ENCODE measurements at places on chromosomes 13 and 19.

DNA sequence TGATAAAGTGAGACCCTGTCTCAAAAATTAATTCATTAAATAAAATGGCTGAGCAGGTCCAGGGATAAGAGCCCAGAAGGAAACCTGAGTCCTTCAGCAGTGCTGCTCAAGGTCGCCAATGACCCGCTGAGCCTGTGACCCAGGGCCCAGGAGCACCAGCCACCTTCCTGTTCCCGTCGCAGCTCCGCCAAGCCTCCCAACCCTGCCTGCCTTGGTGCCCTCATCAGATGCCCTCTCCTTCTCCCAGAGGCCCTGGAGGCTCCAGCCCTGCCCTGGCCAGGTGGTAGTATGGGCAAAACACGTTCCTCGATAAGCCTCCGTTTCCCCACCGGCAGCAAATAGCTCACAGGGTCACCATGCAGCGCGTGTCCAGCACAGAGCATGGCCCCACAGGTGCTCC lies 2.6 kb downstream of the REXO1 start:
- DNase-seq = no peak

DNA sequence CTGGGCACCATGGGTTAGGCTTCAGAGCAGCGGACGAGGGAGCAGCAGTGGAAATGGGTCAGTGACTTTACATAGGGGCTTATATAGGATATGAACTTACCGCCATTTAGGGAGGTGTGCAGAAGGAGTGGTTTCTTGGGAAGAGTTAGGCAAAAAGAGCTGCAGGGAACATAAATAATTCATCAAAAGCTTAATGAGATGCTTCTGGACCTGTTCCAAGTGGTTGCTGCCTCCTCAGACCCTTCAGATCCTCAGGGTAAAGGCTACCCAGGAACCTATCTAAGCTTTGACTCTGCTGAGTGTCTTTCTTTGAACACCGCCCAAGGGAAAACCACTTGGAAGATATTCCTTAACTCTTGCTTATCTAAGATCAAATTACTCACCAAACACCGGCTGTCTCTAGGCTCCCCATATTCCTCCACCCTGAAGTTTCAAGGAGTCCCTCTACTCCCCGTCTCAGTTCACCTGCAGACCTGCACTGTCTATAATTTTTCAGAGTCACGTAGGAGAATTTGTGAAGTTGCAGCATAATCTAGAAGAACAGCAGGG lies at the start of gene IGFL4:
IGFL4 (minus strand) TSS at position 51 of the 549 bp plus-strand sequence; CDS start at position 11, 40 bp downstream.
- DNase-seq = no peak

- no peak for DNase-seq
Observed at GRCh38 chr19:42942187-42942789, 5.3 kb upstream of the PSG7 start.

DNA sequence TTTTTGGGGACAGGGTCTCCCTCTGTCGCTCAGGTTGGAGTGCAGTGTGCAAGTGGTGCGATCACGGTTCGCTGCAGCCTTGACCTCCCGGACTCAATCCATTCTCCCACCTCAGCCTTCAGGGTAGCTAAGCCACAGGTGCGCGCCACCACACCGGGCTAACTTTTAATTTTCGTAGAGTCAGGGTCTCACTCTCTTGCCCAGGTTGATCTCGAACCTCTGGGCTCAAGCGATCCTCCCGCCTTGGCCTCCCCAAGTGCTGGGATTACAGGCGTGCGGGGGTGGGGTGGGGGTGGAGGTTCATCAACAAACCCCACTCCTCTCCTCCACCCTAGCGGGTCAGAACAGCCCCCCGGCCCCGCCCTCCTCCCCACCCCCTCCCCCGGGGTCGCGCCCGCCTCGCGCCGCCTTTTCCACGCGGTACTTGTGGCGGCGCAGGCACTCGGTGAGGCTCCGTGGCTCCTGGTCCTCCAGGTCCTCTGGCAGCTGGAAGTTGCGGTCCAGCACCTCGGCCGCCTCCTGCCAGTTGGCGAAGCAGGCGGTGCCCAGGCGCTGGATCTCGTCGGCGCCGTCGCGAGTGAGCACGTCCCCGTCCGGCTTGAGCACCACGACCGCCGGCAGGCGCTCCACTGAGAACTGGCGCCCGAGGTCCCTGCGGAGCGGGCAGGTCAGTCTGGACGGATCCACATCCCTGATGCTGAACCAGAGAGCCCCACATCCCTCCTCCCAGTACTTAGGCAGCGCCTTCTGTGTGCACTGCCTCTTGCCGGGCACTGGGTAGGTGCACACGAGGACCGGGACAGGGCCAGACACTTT lies 5.2 kb downstream of the NXNL1 start:
- DNase-seq = no peak

DNA sequence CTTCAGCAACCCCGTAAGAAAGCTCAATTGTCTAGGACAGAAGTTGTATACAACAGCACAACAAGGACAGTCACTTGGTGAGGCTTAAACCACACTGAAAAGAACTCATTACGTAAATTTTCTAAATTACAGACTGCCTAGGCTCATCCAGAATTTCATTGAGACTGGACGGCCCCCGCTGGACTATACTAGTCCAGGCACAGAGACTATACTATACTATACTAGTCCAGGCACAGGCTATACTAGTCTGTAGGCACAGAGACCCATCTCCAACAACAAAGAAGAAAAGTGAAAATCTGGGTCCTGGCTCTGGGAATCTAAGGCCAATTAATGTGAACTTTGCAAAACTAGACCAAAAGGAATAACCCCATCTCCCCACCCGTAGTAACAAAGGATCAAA lies 700 bp downstream of the ZNF816 start:
- DNase-seq = no peak

DNA sequence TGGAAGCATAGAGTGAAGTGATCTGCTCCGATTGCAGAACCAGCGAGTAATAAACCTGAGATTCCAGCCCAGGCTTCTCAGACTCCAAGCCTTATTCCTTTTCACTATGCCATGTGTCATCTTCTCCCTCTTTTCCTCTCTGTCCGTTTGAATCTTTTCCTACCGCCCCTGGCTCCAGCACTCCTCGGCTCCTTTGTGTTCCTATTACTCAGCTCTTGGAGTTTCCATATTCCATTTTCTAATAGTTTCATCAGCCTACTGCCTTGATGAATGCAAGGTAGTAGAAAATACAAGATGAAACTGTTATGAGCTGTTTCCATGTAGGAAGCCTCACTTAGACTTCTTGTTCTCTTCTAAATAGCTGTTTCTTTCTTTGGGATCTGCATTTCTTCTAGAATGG lies 138.6 kb downstream of the MYO16 start:
- no peak for DNase-seq

DNA sequence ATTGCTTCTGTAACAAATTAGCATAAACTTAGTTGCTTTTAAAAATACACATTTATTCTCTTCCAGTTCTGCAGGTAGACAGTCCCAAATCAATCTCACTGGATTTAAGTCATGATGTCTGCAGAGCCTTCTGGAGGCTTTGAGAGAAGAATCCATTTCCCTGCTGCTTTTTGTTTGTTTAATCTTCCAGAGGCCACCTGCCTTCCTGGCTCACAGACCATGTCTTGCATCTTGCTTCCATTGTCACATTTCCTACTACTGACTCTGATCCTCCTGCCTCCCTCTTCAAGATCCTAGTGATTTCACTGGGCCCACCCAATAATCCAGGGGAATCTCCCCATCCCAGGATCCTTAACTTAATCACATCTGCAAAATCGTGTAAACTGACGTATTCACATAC lies 473.3 kb downstream of the ITGBL1 start:
- DNase-seq = no peak

GRCh38 chr13:22517544-22517943 lies 663.2 kb upstream of the SGCG start:
- no peak for DNase-seq

- peak; percentile 29 for DNase-seq
Observed at GRCh38 chr19:38669552-38669951, 22.1 kb downstream of the ACTN4 start.

GRCh38 chr19:33564836-33565338 lies 43.3 kb upstream of the PEPD start:
- no peak for DNase-seq

DNA sequence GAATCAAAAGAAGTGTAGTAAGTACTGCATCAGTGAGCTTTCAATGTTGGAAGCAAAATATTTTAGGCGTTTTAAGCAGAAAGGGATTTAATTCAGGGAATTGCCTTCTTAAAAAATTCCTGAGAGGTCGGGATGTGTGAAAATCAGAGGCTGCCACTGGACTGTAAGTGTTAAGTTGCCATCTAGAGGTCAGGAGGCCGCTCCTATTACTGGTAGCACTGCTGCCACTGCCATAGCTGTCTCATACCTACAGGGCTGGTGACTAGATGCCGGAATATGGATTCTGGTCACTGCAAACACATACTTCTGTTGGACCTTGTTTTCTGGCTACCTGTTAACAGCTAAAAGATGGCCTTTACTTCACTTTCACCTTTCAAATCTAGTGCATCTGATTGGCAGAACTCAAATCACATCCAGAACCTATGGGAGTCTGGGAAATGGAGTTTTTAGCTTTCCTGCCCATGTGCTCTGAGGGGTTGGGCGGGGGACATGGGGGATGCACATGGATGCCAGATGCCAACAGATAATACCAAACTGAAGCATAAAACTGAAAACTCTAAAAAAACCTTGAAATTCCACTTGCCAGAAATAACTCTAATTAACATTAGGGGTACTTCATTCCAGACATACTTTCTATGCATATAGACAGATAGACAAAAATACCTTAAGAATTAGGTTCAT lies 29.8 kb downstream of the DGKH start:
- no peak for DNase-seq

GRCh38 chr13:46543287-46543686 lies 9.7 kb upstream of the LRCH1 start:
- no peak for DNase-seq

DNA sequence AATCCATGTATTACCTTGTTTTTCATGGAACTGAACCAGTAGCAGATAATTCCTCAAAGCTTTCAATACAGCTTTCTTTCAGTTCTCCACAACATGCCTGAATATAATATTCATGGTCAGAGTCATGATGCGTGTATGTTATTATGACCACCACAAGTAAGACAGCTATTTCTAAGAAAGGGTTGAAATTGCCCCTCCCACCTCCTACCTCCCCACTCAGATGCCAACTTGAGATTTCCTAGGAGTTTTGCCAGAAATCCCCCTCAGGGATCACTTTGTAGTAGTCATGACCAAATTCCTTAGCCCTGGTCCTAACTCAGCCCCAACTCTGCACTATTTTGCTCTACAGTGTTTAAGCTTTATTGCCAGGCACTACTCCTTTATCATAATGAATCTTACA lies 69.9 kb upstream of the RAP2A start:
- no peak for DNase-seq

- no peak for DNase-seq
Observed at GRCh38 chr13:51291341-51291740, 48.1 kb upstream of the SERPINE3 start.

GRCh38 chr13:107961849-107962608 lies 253.3 kb downstream of the LIG4 start:
- DNase-seq = no peak

- no peak for DNase-seq
Observed at GRCh38 chr13:23776698-23777574, 112.3 kb downstream of the MIPEP start.

DNA sequence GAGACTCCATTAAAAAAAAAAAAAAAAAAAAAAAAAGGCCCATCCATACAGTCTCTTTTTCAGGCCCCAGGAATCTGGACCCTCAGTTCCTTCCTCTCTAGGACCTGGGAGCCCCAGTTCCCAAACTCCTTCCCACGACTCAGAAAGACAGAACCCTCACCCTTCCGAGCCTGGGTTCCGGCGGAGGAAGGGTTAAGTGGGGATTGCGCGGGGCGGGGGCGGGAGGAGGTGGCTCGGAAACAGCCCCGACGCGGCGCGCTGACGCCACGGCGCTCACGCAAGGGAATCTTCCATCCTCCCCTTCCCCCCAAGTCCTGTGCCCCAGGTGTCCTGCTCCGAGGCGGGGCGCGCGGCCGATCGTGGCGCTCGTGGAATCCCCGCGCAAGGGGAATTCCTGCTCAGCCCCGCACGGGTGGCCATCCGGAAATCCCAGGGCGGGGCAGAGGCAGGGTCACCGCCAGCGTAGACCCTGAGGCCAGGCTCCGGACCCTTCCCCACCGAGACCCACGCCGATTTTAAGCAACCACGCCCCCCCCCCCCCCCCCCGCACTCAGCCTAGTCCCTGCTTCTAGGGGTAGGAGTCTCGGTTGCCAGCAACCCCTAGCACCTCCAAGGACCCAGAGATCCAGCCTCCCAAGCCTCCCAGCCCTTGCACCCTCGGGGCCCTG lies 659 bp downstream of the NFKBID start:
- peak; percentile 88 for DNase-seq

DNA sequence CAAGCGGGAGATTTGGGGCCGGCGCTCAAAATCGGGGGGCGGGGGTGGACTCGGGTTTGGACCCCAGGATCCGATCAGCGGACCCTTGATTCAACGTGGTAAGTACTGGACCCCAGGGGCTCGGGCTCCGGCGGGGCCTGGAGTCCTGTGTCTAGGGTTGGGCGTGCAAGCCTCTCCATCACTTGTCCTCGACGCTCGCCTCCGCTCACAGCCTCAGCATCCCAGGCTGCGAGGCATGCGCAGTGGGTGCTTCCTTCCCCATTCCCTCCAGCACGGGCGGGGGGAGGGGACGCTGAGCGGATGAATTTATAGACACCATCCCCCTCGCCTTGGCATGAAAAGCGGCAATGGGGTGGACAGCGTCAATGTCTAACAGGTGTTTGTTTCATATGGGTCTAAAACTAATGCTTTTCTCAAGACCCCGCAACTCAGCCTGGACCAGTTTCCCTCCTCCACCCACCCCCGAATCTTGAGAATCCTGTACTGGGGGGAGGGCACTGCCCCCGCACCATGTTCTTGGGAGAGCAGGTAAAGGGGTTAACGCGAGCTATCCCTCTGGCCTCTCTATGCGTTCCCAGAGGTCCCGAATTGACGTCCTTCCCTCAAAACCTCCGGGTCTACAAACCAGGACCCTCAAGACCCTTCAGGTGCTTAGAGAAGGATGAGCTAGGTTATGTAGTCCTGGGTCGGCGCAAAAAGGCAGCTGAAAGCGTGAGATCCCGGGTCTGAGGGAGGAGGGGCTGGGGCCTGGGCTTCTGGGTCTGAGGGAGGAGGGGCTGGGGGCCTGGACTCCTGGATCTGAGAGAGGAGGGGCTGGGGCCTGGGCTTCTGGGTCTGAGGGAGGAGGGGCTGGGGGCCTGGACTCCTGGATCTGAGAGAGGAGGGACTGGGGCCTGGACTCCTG lies 579 bp downstream of the CPT1C start:
- no peak for DNase-seq

- no peak for DNase-seq
Observed at GRCh38 chr19:29285878-29286277, 72.9 kb upstream of the UQCRFS1 start.

DNA sequence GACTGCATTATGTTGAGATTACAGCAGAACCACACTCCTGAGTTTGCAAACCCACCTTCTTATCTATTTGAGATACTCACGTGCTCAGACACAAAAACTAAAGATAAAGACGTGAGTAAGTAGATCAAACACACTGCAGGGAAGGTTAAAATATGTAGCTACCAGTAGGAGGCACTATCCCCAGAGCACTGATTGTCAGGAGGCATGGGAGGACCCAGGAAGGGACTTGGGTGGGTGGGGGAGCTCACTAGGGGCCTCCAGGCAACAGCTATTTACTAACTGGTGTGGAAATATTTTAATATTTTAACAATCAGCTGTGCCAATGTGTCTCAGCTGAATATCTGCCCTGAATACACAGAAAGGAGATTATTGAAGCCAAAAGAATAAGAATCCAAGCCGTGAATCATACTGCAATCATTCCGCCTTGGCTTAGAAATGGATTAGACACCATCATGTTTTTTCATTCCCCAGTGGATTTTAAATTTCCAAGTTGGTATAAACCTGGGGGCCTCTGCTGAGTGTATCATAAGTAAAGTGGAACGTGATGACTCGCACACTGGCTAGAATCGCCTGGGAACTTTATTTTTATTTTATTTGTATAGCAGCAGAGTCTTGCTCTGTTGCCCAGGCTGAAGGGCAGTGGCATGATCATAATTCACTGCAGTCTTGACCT lies 73.2 kb upstream of the CACNA1A start:
- no peak for DNase-seq
